Stimulated activated CD4-positive, alpha-beta T cell treated with anti-CD3 and anti-CD28 coated beads, Interleukin-1b, Interleukin-23, amount 100 ng/mL, for 1 hour (primary cell): ENCODE measurements at places on chromosomes 16 and 17.

- DNase-seq: no peak
Measured at GRCh38 chr17:44361292-44362260, 2.1 kb downstream of the FAM171A2 start.

- no peak for DNase-seq
Measured at GRCh38 chr17:70314096-70314495, 144.8 kb downstream of the KCNJ2 start.

- DNase-seq: no peak
Measured at GRCh38 chr17:49016775-49017463, 19.7 kb downstream of the IGF2BP1 start.

DNA sequence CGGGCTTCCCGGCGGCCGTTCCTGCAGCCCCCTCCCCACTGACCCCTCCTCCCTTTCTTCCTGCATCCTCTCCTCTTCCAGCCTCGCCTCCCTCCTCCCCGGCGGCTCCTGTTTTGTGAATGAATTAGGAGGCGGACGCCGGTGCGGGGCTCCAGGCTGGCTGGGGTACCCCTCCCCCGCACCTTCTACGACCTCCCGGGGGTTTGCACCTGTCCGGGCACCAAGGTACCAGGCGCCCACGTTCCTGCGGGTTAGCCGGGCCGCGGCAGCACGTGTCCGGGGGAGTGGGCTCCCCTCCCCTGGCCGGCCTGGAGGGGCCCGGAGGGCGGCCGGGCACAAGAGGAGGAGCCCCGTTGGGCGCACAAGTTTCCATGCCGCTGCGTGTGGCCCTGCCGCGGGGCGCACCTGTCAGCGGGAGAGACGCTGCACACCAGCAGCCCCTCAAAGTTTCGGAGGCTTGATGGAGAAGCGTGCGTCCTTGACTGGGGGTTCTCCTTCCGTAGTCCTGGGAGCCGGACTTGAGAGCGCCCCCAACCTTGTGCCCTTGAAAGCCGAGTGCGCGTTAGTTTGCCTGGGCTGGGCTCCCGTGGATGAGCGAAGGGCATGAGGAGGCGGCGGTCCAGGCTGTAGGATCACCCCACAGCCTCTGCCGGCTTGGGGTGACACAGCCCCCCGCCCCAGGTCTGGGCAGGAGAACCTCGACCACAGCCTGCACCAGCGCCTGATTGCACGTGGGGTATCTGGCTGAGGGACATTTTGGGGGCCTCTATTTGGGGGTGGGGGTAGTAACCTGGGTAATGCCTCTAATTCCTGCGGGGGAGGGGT is 1.2 kb downstream of the HAS3 start:
- no peak for DNase-seq

GRCh38 chr17:75844530-75845057 is 390 bp upstream of the UNC13D start:
- DNase-seq: no peak

GRCh38 chr17:81727324-81728031 is 15.4 kb downstream of the SLC25A10 start:
- no peak for DNase-seq

- no peak for DNase-seq
Measured at GRCh38 chr16:85563515-85564276, 49.4 kb upstream of the GSE1 start.

DNA sequence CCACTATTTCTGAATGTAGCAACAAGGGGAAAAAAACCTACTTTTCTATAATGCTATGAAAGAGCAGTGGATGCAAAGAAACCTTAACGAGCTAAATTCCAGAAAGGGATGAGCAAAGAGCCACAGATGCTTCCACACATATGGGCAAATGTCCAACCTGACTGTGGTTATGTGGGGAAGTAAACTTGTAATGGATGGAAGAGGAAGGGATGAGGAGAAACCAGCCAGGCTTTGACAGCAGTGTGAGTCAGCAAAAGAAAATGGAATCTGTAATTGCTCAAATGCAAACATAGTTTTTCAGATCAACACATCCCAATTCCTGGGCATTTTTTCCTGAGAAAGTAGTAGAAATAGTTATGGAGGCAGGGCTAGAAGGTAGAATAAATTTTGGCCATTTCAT is 204.8 kb upstream of the CPHXL start:
- no peak for DNase-seq

- no peak for DNase-seq
Measured at GRCh38 chr17:42120161-42120769, 902 bp downstream of the KAT2A start.

GRCh38 chr17:29358416-29358815 is 31.7 kb upstream of the TAOK1 start:
- DNase-seq: no peak

DNA sequence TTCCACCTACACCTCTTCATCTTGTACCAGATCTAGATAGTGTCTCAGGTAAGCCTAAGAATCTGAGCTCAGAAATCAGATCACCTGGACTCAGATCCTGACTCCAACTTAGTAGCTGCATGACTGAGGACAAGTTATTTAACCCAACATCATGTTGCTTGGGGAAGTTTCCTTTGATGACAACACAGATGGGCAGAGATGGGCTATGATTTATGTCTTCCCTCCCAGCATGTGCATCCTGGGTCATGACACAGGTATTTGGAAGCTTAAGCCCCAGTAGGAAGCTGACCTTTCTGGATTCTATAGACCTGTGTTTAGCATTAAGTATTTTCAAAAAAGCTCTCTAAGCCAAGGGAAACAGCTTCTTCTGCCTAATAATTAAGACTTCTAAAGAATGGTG is 12.4 kb upstream of the HEATR6 start:
- no peak for DNase-seq

DNA sequence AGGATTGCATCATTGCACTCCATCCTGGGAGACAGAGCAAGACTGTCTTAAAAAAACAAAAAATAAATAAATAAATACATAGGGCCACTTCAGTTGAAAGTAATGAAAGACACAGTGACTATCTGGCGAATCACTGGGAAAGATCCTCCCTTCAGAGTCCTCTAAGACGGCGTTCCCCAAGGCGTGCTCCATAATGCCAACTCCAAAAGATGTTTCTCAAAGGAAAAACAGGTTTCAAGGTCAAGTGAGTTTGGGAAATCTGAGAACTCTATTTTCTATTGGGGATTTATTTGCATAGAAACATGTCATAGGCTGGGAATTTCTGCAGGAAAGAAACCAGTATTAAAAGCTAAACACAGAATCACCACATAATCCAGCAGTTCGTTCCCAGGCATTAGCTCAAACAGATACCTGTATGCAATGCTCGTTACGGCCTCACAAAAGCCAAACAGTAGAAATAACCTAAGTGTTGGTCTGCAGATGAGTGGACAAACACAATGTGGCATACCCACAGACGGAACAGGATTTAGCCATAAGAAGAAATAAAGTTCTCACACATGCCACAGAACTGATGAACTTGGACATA is 7.9 kb downstream of the KLHDC4 start:
- no peak for DNase-seq

DNA sequence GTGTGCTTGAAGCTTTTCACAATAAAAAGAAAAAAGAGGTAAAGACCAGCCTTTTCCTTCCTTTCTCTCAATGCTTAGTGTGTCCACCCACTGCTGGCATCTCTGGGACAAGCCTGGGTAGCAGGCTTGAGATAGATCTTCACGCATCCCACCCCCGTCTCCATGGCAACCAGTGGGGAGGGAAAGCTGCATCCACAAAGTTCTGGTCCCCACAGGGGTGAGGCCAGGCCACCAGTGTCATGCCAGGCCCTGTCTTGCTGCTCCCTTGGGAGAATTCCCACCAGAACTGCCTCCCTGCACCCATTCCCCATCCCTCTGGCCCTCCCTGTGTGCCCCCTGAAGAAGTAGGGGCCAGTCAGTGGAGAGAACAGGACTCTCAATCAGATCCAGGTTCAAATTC is 259.9 kb downstream of the MRTFB start:
- DNase-seq: no peak

GRCh38 chr16:24753437-24753836 is 24.0 kb downstream of the TNRC6A start:
- no peak for DNase-seq

DNA sequence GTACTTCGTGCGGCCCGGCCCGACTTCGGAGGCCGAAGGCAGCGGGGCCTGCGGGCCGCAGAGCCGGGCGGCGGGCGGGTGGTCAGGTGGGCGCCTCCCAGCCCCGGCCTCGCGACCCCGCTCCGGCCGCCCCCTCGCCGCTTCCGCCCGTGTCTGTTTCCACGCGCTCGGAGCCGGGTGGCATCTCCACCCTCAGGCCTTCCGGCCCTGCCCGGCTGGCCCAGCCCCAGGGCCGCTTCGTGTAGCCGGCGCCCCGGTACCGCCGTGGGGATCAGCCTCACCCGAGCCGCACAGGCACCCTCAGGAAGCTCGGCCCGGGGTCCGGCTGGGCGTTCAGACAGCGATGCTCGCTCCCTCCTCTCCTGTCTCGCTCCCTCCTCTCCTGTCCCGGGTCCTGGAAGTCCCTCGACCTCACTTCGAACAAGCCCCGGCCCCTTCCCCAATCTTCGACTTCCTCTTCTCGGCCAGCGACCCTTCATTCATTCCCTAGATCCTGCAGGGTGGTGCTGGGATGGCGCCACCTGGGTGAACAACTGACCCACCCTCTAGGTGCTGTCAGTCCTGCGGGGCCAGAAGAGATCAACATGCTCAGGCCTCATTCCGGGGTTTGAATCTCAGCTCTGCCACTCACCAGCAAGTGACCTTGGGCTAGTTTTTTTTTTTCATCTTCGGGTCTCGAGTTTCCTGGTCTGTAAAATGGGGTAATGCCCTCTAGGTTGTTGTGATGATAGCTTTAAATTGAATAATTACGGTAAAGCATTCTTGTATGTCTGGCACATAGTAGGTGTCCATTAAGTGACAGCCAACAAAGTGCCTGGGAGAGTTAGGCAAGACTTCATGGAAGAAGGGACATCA is 610 bp downstream of the VPS4A start:
- DNase-seq: no peak

DNA sequence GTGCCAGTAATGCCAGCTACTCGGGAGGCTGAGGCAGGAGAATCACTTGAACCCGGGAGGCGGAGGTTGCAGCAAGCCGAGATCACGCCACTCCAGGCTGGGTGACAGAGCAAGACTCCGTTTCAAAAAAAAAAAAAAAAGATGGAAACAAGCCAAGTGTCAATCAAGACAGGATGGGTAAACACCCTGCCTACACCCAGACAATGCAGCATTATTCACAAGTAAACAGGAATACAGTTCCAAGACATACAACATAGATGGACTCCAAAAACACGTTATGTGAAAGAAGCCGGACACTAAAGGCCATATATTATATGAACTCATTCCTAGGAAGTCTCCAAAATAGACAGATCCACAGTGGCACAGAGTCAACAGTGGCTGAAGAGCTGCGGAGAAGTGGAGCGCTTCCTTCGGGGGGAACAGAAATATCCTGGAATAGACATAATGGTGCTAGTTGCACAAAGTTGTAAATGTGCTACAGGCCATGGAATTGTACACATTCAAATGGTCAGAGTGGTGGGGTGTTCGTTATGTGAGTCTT is 33.9 kb downstream of the ANKRD11 start:
- no peak for DNase-seq

GRCh38 chr17:34161690-34162089 is 93.4 kb upstream of the CCL2 start:
- no peak for DNase-seq

DNA sequence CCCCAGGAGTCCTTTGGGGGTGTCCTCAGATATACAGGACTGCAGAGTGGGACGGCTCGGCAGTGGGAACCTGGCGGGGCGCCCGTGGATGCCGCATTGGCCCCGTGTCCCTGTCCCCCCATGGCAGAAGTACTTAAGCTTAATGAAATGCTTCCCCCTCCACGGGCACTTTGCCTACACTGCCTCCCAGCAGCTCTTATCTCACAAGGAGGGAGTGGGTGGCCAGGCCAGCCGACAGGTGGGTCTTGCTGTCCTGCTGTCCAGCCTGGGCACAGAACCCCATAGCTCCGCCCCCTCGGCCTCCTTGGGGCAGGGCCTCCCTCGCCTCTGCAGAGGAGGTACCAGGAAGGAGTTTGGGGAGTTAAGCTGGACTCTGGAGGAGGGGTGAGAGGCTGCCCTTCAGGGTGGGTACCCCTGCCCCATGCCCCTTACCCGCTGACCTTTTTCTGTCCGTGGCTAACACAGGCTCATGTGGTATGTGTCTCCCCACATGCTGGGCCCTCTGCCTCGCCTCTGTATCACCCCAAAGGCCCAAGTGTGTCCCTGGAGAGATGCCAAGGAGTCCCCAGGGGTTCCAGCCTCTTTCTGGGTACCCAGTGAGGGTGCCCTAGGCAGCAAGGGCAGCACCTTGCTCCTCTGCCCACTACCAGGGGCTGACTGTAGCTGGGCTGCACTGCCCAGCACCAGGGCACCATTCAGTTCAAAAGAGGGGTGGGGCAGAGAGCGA is 8.7 kb downstream of the THRA start:
- no peak for DNase-seq
